ENCODE measurements at places on chromosomes 13 and 19.

DNA sequence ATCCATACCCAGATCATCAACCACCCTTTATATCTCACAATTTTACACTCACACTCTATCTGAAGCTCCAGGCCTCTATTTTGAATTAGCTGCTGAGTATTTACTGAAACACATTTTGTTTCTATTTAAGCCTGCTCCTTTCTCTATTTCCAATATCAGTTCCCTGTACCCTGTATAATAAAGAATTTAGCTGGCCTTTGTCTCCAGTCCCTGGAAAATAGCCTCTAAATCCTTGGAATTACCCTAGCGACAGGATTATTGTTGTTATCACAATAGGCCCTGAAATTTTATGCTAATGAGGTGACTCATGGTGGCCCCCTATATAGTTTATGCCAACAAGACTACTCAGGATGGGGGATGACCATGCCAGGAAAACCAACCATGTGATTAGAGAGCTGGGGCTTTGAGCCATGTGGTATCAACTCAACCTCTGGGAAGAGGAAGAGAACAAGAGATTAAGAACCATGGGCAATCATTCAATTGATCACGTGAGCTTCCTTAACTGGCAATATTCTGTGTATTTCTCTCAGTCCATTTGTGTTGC lies 72.7 kb downstream of the KATNAL1 start:
- peaks cover 27% of the 10 kb centered on the region for H3K36me3 ChIP-seq
- no peaks in the 10 kb centered on the region for H3K4me1 ChIP-seq
- H3K27me3 ChIP-seq, result no peaks in the 10 kb centered on the region
- no peak overlapping the region for H3K27ac ChIP-seq
- no peak for DNase-seq
- H3K4me3 ChIP-seq, result no peak overlapping the region

GRCh38 chr19:4256563-4256962 lies 9.7 kb downstream of the YJU2 start:
- H3K27ac ChIP-seq, result no peak overlapping the region
- peaks cover 7% of the 10 kb centered on the region for H3K36me3 ChIP-seq
- H3K27me3 ChIP-seq, result no peaks in the 10 kb centered on the region
- no peak for DNase-seq
- no peaks in the 10 kb centered on the region for H3K4me1 ChIP-seq

GRCh38 chr13:20151612-20152011 lies 9.2 kb downstream of the GJA3 start:
- H3K4me1 ChIP-seq, result no peaks in the 10 kb centered on the region
- H3K36me3 ChIP-seq, result no peaks in the 10 kb centered on the region
- H3K27me3 ChIP-seq, result peaks cover 49% of the 10 kb centered on the region

- peaks cover 67% of the 10 kb centered on the region for H3K4me1 ChIP-seq
- peaks cover 2% of the 10 kb centered on the region for H3K36me3 ChIP-seq
- peak overlapping the region; percentile 99 for H3K27ac ChIP-seq
- DNase-seq, result no peak
- H3K27me3 ChIP-seq, result no peaks in the 10 kb centered on the region
These were observed 7.2 kb downstream of the ZBTB7A start for GRCh38 chr19:4059453-4059871.

GRCh38 chr13:93080587-93080986 lies 146.0 kb upstream of the GPC6 start:
- no peak overlapping the region for H3K27ac ChIP-seq
- H3K4me1 ChIP-seq, result no peaks in the 10 kb centered on the region
- H3K27me3 ChIP-seq, result no peaks in the 10 kb centered on the region
- H3K4me3 ChIP-seq, result no peak overlapping the region
- DNase-seq, result no peak

- H3K36me3 ChIP-seq, result no peaks in the 10 kb centered on the region
- peaks cover 14% of the 10 kb centered on the region for H3K4me1 ChIP-seq
- no peak for DNase-seq
- H3K27ac ChIP-seq, result no peak overlapping the region
- no peak overlapping the region for H3K4me3 ChIP-seq
These were observed 36.7 kb upstream of the DOCK9 start for GRCh38 chr13:99014522-99014921.

All from heart right ventricle (tissue), 16 donors.